ENCODE measurements at places on chromosomes 6 and 20.

- no peak for DNase-seq
Measured at GRCh38 chr6:41222045-41222444, 6.1 kb upstream of the TREML4 start.

GRCh38 chr6:11931296-11932035 is 80.6 kb upstream of the HIVEP1 start:
- no peak for DNase-seq

DNA sequence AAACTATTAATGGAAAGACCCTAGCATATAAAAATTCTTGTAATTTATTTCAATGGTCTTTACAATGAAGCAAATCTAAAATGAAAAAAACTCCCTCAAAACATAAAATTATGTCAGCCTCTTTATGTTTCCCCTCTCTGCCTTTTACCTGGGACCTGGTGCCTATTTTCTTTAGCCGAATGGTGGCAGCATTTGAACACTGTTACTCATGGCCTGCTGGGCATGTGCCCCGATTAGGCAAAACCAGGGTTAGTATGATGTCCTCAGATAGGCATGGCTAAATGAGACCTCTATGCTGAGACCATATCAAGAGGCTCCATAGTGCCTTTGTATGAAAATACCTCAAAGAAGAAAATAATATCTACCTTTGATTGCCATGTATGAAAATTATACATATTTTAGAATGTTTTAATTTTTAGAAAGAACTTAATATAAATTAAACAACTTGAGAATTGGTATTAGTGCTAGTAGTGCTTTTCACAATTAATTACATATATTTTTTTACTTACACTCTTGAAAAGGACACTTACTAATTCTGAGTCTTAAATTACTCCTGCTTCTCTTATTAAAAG is 22.5 kb upstream of the C6orf58 start:
- DNase-seq, result no peak

GRCh38 chr20:44946271-44946852 is 13.8 kb downstream of the TOMM34 start:
- DNase-seq, result no peak

- DNase-seq, result no peak
Measured at GRCh38 chr6:163354761-163355425, 59.6 kb upstream of the QKI start.

DNA sequence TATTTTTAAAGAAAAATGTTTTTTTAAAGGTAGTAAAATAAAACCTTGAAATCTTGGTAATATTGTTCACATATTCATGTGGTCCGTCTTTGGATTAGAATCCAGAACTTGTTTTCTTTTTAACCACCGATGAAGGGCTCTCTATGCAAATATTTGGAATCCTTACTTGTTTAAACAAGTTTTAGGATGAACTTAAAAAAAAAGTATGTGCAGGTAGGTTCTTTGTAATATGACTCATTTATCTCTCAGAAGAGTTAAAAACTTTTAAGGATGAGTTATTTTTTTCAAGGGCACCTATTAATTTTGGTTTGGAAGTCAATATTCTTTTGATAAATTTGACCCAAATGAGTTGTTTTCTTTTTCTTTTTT is 8.9 kb downstream of the DSP start:
- DNase-seq, result no peak
